ENCODE measurements at places on chromosomes 11 and 22.

- no peak for DNase-seq
Measured at GRCh38 chr22:32725369-32725988, 76.0 kb upstream of the TIMP3 start.

DNA sequence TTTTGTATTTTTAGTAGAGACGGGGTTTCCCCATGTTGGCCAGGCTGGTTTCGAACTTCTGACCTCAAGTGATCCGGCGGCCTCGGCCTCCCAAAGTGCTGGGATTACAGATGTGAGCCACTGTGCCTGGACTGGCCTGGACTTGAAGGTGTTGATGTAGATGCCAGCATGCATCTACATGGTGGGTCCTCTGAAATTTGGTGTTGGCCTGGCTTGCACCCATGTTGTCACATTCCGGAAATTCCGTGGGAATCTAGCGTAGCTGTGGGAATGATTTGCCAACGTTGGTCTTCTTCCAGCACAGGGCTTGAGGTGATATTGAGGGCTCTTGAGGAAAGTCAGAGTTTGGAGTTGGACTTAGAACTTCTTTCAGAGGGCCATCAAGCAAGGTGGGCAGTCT is 6.5 kb downstream of the PACS1 start:
- DNase-seq = no peak

- DNase-seq = no peak
Measured at GRCh38 chr11:6638429-6638828, 17.2 kb downstream of the DCHS1 start.

GRCh38 chr11:86047275-86047991 is 21.5 kb downstream of the PICALM start:
- DNase-seq = no peak

GRCh38 chr11:16780146-16780545 is 41.7 kb downstream of the C11orf58 start:
- DNase-seq = no peak

DNA sequence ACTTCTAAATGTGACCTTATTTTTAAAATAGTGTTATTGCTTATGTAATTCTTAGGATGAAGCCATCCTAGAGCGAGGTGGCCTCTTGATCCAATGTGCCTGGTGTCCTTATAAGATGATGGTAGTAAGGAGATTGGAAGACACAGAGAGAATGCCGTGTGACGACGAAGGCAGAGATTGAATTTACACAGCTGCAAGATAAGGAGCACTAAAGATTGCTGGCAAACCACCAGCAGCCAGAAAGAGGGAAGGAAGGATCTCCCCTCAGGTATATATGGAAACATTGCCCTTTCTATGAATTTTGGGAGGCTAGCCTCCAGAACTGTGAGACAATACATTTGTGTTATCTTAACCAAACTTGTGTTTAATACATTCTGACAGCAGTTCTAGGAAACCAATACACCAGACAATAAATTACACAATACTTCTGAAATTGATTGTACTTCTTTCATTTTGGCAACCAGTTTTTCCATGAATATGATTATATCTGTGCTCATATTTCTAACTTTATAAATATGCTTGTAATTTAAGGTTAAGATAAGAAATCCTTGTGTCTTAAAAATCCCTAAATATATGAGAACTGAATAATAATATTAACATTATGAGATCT is 86.3 kb upstream of the VPREB1 start:
- DNase-seq = no peak

DNA sequence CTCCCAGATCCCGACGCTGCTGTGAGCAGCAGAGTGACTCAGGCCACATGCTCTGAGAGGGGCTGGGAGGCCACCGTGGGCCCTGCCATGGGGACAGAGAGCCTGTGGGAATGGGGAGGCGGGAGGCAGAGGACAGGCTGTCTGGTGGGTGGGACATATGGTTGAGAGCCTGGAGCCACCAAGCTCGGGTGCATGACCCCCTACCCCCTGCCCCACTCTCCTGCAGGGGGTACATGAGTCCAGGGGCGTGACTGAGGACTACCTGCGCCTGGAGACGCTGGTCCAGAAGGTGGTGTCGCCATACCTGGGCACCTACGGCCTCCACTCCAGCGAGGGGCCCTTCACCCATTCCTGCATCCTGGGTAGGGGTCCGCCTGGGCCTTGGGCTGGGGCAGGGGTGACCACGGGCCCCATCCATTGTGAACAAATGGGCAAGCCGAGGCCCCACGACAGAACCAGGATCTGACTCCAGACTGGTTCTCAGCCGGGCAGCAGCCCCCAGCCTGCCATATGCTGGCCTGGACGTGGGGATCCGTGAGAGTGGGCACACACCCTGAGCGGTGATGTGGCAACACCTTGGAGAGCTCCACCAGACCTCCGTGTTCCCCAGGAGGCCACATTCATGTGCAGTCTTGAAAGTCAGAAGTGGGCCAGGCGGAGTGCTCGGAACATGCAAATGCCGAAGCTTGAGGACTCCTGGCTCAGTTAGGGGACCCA is 17.4 kb upstream of the ARHGAP8 start:
- DNase-seq = no peak

GRCh38 chr11:17063171-17064002 is 14.1 kb downstream of the RPS13 start:
- DNase-seq = peak; percentile 49

DNA sequence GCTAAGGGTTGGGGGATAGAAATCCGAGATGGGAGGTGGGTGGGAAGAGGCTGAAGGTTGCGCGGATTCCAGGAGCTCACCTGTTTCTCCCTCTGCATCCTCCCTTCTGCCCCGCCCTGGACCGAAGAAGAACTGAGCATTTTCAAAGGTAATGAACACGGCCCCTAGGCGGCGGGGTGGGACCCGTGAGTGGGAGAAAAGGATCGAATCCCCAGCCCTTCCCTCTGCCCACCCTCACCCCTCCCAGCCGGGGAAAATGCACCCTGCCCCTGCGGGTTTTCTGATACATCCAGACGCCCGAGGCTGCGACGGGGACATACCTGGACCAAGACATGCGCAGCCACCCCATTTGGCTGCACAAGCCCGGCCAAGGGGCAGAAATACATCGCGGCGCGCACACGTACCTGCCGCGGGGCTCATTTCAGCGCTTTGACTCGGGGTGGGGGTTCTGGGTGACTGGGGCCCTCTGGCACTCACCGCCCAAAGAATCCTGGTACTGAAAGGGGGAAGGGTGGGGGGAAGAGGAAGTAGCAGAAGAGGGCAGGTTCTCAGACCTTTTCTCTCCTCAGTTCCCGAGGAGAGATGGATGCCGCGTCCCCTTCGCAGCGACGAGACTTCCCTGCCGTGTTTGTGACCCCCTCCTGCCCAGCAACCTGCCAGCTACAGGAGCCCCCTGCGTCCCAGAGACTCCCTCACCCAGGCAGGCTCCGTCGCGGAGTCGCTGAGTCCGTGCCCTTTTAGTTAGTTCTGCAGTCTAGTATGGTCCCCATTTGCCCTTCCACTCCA is 6.0 kb downstream of the VSIG2 start:
- no peak for DNase-seq

- no peak for DNase-seq
Measured at GRCh38 chr22:25869771-25870170, 127.8 kb downstream of the MYO18B start.

DNA sequence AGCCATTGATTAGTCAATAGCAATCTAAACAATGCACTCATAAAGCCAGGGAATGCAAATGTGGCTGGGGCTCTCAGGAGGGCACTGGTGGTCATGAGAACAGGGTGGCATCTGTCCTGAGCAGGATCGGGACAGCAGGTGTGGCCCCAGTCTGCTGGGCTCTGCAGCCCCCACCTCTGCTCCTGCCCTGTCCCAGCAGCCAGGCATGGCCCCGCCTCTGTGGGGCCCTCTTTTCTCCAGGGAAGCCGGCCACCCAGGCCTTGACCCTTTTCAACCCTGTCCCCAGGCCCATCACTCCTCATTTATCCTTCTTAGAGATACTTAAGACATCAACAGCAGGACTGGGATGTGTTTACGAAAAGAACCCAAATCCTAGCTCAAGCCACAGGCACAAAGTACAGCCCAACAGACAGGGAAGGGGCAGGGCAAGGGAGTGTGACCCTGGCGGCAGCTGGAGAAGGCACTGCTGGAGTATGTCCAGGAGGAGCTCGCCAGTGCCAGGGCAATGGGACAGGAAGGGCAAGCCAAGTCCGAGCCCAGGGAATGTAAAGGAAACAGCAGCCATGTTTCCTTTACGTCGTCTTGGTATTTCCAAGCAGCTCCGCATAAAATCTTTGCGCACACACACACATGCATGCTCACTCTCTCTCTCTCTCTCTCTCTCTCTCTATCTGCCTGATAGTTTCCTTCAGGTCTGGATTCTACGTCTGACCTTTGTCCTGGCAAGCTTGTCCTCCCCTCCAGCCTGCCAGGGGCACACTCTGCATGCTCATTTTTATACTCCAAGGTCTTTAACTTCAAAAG is 59.9 kb downstream of the DGCR2 start:
- DNase-seq = no peak

GRCh38 chr22:32211011-32211410 is 6.1 kb upstream of the RFPL2 start:
- DNase-seq = no peak

- no peak for DNase-seq
Measured at GRCh38 chr22:32708830-32709229, 92.7 kb upstream of the TIMP3 start.

- no peak for DNase-seq
Measured at GRCh38 chr22:17194213-17194612, 25.0 kb downstream of the ADA2 start.

GRCh38 chr11:104799251-104799650 is 99.0 kb downstream of the CASP12 start:
- no peak for DNase-seq

- DNase-seq = no peak
Measured at GRCh38 chr22:31983911-31984656, 39.7 kb downstream of the YWHAH start.

Data from H54 (cell line).